ENCODE measurements at places on chromosomes 7 and 10.

GRCh38 chr10:35340975-35341374, 4.7 kb downstream of the CCNY start:
- DNase-seq, result no peak

- no peak for DNase-seq
Observed at GRCh38 chr10:124367936-124368335, 50.8 kb downstream of the OAT start.

DNA sequence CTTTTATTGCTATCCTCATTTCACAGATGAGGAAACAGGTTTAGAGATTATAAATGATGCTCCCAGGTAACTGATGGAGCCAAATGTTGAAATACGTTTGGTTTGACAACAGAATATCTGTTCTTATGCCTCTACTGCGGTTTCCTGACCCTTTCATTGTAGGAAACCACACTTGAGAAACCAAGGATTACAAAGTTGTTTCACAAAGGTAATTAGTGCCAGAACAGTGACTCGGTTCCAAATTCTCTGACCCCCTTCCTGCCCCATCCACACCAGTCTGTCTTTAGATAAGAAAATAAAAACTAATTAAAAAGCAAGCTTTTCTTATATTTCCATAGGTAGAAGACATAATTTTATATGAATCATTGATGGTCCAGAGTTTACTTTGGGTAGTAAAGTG, 393.7 kb upstream of the MBL2 start:
- DNase-seq, result no peak

DNA sequence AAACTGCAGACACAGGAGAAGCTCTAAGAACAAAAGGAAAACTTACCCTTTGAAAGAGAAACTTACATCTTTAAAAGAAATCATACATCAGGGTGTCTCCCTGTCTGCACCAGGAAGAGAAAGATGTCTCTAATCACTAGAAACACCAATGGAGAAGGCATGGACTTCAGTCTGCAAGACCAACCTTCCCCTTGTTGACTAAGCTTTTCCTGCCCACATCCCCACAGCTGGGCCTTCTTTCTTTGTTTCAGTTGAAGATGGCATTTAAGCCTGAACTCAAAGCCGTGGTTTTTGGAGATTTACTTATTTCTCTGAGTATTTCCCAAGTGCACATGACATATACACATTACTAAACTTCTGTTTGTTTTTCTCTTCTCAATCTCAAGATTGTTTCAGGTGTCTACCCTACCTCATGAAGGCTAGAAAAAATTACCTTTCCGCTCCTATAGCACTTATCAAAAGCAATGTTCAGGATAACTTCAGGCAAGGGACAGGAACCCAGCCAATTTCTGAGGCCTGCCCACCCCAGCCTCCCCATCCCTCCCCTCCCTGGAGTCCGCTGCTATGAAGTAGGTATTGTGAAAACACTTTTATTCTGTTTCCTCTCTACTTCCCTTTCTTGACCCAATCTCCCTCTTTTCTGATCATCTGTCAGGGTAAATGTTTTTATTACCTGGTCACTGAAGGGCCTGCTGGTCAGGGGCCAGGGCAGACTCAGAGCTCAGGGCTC, 2.8 kb upstream of the SLC29A3 start:
- DNase-seq, result no peak

- no peak for DNase-seq
Observed at GRCh38 chr10:23448802-23449570, 10.1 kb downstream of the OTUD1 start.

DNA sequence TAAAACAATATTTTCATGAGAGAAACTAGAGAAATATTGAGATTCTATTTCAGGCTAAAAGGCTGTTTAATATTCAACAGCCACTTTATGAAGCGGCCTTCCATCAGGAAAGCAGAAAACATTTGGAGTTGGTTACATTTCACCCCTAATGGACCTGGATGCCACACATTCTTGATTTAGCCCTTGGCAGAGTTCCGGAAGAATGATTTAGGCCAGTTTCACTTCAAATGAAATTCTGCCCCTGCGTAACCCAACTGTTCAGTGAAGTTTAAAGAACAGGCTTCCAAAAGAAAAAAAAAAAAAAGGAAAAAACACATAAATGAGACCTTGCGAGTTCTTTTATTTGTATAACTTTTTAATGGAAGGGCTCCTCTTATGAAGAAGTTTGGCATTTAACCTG, 239.2 kb upstream of the AKR1E2 start:
- DNase-seq, result no peak

- DNase-seq, result no peak
Observed at GRCh38 chr10:129219364-129219763, 247.7 kb upstream of the MGMT start.

- DNase-seq, result no peak
Observed at GRCh38 chr7:44333911-44334733, 8.7 kb upstream of the CAMK2B start.

DNA sequence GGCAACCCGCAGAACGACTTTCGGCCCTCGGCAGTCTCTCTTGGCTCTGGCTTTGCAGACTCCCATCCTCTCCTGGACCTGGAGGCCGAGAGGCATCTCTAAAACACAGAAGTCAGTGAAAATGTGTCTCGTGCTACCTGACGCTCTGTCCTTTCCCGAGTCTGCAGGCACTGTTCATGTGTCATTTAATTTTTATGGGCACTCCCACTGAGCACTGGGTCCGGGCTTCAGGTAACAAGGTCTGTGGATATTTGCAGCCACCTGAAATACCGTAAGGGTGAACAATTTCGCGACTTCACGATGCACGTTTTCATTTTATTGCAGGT, 96.8 kb downstream of the GLRX3 start:
- no peak for DNase-seq

DNA sequence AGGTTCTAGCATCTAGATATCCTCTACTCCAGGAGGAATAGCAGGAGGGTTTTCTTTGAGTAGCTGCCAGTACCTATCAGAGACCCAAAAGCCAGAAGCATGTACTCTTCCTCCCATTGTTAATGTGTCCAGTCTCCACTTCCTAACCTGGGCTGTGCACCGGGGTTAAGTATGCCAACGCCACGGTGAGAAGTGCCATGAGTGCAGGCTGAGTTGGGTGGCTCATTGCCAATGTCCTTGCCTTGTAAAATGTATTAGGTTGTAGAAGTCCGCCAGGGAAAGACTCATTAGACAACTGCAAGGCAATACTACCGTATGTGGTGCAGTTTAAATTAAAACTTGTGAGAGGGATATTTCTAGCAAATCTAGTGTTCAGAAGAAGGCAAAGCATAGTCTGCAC, 55.0 kb upstream of the PRR15 start:
- no peak for DNase-seq

DNA sequence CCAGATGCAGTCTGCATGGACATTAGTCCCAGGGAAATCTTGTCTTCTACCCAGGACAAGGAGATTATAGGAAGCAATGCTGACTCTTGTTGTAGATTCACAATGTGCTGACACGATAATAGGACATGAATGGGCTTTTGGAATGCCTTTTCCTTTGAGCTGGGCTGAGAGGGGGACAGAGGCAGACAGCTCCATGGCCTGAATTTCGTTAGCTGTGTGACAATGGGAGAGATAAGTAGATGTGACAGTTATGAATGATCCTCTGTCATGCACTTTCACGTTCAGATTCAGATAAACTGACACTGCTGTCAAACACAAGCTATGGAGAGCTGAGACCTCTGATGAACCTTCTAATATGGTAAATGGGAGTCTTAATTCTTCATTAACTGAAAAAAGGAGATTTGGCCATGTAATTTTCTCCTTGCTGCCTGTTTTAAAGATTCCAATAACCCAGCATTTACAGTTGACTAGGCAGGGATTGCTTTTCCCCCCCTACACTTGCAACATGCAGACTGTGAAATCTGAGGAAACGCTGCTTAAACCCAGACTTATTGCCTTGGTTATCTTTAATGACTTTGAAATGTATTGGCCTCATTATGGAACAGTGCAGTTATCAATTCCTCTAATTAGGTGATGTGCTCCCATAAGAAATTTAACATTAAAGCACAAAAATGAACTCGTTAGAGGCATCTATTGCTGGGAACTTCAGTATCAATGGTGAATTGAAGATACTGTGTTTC, 669.3 kb downstream of the AUTS2 start:
- DNase-seq, result no peak

GRCh38 chr10:28545967-28546644, 13.2 kb downstream of the WAC start:
- DNase-seq, result no peak

DNA sequence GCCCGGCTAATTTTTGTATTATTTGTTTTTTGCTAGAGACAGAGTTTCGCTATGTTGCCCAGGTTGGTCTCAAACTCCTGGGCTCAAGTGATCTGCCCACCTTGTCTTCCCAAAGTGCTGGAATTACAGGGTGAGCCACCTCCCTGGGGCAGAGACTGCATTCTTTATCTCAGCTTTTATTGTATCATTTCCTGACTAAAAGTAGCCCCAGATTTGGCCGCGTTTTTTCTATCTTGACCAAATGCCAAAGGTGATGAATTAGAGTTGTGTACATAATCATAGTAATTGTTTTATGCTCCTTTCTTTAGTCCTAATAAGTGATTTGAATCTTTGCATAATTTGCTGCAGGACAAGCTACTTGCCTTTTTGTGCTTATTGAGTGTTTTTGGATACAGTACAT, 3.1 kb upstream of the SMNDC1 start:
- DNase-seq, result no peak

- no peak for DNase-seq
Observed at GRCh38 chr10:109937460-109938065, 14.3 kb upstream of the XPNPEP1 start.

- DNase-seq, result no peak
Observed at GRCh38 chr7:149873970-149874643, 338 bp downstream of the ATP6V0E2 start.

- DNase-seq, result no peak
Observed at GRCh38 chr10:51300617-51301304, 226.5 kb downstream of the PRKG1 start.

DNA sequence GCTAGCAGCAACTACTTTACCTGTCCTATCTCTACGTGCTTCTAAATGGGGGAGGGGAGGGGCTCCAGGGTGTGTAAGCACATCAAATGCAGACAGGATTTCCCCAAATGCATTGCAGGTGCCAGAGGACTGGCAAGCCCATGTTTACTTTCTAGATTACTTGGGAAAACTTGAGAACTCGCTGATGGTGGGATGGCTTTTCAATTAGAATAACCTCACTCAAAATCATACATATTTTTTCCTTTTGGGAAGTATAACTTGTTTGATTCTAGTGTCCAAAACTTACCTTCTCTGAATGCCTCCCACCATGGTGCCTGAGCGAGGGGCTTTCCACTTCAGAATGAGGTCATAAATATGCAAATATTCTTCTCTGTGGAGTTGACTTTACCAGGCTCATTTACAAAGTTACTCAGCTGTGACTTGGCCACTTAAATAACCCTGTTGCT, 191.3 kb upstream of the RHOBTB1 start:
- DNase-seq, result no peak

DNA sequence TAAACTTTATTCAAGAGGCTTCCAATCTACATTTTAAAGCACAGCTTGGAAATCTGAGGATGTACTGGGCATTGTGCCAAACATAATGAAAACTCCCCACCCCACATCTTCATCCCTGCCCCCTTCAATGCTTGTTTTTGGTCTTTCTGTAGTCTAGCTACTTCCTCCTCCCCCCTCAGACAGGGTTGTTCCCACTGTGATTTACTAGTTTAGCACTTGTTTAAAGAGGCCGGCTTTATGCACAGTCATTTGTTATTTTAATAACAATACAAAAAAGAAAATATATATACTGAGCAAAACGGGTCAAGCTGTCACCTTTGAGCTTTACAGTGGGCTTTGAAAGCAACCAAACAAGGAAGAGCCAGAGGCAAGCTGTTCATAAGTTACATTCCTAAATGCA, 132.6 kb downstream of the CHRM2 start:
- no peak for DNase-seq

DNA sequence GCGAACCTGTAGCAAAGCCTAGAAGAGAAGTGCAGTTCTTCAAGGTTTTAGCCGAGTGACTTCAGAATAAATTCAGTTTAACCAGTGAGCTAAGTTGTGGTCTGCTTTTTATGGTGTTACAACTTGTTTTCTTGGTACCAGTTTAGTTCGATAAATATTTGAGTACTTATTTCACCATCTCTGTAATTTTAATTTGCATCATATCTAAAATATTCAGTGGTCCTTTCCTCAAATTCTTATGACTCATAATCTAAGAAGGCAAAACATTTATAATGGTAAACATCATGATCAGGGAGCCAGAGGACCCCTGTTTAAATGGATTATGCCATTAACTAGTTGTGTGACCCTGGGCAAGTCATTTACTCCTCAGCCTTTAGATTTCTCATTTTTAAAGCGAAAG, 4.1 kb upstream of the BMPER start:
- DNase-seq, result no peak

- DNase-seq, result no peak
Observed at GRCh38 chr7:101442426-101443070, 79.9 kb downstream of the COL26A1 start.

DNA sequence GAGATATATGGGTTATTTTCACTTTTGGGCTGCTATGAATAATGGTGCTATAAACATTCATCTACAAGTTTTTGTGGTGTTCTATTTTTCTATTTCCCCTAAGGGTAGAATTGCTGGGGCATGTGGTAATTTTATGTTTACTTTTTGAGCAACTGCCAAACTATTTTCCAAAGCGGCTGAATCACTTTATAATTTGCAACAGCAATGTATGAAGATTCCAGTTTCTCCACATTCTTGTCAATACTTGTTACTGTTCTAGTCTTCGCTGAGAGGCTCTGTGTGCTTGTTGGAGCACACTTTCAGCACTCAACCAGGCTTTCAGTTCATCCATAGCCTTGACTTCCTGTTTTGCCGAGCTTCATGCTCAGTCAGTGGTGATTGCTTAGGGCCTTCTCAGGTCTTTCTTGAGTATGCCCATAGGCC, 39.0 kb downstream of the ADK start:
- no peak for DNase-seq

GRCh38 chr10:15444105-15445005, 73.3 kb upstream of the FAM171A1 start:
- DNase-seq, result no peak

DNA sequence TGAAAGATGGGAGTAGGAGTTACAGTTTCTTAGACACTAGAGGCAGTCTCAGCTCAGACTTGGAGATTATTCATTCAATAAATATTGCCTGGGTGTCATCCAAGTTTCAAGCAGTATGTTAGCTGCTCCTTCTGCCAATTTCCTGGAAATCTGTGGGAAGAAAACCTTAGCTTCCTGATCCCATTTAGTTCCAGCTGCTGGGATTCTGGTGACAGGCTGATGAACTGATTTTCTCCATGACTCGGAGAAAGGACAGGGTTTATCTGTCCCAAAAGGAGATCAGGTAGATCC, 95.8 kb downstream of the CLEC2L start:
- no peak for DNase-seq

- DNase-seq, result no peak
Observed at GRCh38 chr10:114282526-114282925, 43.5 kb downstream of the VWA2 start.

- no peak for DNase-seq
Observed at GRCh38 chr10:129305046-129305445, 162.0 kb upstream of the MGMT start.

DNA sequence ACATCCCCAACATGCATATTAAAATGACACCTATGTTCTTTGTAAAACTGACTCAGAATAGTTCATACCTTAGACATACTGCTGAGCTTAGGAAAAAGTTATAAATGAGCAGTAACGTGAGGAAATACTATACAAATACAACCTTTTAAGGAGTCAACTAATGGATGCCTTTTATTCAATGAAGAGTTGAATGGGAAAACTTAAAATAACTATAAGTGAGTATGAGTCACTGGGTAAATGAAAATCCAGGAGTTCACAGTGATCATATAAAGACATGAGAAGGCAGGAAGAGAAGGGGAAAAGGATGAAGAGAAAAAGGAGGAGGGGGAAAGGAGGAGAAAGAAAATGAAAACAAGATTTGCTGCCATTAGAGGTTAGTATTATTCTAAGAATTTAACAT, 157.8 kb upstream of the PCDH15 start:
- DNase-seq, result no peak

GRCh38 chr10:91185239-91185875, 35.1 kb upstream of the PCGF5 start:
- no peak for DNase-seq

Measured in activated naive CD4-positive, alpha-beta T cell treated with anti-CD3 and anti-CD28 coated beads, Interleukin-2, amount 50 U/mL, for 16 hours (primary cell).